Cardiac fibroblast (primary cell): ENCODE measurements at places on chromosomes 5 and 9.

DNA sequence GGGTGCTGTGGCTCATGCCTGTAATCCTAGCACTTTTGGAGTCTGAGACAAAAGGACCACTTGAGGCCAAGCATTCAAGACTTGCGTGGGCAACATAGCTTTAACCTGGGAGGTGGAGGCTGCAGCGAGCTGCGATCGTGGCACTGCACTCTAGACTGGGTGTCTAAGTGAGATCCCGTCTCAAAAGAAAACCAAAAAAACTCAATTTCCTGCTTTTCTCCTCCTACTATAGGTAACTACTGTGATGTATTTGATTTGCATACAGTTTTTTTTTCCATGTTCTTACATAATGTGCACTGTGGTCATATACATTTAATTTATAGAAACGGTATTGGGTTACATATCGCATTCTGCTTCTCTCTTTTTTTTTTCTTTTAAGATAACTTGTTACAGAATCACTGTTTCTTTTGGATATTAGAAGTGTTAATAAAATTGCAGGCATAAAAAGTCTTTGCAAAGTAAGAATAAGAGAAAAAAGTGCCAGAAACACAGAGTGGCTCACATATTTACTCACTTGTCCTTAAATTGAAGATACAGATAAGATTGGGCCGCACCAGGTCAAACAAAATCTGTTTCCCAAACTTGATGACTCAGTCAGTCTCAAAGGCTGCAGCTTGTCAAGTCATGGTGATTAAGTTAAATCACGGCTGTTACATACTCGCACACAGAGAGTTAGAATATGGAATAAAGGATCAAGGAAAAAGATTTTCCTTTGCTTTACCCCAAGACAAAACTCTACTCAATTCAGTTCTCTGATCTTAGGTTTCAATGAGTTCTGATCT lies 2.0 kb upstream of the PTGR1 start:
- DNase-seq = peak; percentile 70

GRCh38 chr5:95644351-95645042 lies 2.1 kb upstream of the RFESD start:
- peak; percentile 72 for DNase-seq

- DNase-seq = no peak
These were observed 181.1 kb downstream of the PDZD2 start for GRCh38 chr5:31819926-31820516.

DNA sequence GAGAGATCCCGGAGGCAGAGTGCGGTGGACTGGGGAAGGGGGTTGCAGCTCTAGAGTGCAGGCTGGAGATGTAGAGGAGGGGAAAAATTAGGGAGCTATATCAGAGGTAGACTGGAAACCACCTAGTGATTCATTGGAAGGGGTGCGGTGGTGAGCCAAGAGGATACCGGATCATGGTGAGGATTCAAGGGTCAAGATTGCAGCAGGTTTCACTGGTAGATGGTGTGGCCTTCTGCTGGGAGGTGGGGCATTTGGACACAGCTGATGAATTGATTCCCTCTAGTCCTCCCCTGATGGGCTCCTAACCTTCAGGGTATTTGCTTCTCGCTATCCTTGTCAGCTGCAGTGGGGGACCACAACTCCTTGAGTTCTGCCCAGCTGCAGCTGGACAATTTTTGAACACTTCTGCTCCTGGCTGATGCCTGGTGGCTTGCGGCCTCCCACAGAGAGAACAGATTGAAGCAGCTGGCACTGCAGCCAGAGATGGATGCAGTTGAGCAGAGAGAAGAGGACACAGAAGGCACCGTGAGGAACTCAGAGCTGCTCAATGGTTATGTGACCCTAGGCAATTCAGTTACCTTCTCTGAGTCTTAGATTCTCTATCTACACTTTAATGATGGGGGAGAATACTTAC lies 134.4 kb upstream of the ABCA1 start:
- DNase-seq = peak; percentile 23

- DNase-seq = no peak
These were observed 17.1 kb upstream of the FAM81B start for GRCh38 chr5:95374061-95374460.

DNA sequence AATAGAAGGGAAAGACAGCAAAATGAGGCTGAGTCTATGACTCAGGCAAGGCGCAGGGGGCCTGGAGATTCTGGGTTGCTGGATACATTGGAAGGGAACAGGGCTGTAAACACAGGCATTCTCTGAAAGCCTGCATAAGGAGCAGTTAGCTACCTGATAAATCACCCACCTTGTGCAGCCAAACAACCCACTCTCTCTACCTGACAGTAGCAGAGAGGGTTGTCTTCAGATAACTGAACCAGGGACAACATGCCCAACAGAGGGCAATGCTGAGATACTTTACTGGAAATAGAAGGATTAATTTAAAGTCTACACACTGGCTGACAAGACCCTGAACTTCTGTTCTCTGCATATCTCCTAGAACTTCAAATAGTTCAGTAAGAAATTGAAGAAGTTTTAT lies 161.6 kb downstream of the KCTD16 start:
- DNase-seq = peak; percentile 14

GRCh38 chr5:126514558-126515141 lies 80.4 kb downstream of the ALDH7A1 start:
- DNase-seq = no peak

DNA sequence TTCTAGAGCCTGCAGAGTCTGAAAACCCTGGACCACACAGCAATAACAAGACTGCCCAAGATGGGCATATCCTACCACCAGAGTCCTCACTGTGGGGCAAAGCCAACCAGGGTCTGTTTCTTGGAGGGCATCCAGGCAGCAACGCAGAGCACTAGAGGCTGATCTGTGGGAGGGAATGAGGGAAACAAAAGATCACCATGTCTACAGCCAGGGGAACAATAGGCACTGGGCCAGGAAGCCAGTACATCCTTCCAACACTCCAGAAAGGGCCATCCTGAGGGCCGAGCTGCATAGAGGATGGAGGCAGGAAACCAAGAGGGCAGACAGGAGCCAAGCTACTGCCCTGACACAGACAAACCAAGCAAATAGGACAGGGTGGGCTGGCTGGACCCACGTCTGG lies 416.1 kb upstream of the IRX4 start:
- no peak for DNase-seq

DNA sequence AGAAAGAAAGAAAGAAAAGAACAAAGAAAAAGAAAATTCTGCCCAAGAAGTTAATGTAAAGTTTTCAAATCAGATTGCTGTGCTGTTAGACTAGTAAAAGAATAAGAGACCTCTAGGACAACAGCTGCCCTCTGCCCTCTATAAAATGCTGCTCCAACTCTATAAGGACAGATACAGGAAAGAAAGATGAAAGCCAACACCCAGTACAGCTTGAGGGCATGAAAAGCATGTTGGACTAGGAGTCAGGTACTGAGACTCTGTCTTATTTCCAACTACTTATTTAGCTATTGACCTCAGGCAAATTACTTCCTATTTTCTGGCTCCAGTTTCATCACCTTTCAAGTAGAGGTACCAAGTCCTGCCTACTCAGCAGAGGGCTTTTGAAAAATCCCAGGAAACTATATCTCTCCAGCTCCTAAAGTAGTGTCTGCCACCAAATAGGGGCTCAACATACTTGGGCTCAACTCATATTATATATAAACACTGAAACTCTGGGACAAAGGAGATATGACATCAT lies 5.7 kb downstream of the HBEGF start:
- DNase-seq = no peak

DNA sequence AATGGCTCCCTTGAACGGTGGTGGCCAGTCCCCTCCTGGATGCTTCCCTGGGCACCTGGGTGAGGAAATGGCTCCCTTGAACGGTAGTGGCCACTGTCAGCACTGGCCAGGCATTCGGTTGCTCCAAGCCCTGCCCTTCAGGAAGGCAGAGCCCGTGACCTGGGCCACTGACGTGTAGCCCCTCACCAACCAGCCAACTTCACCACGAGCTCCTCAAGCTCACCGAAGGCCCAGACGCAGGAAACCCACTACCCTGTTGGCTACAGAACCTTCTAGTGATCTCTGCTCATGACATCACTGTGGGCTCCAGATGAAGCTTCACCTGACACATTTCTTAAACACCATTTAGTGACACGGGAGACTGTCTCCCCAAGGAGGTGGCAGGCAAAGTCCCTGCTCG lies 9.2 kb downstream of the SLC6A3 start:
- DNase-seq = no peak

GRCh38 chr9:38662763-38663593 lies 42.6 kb upstream of the ANKRD18A start:
- DNase-seq = peak; percentile 39
